ENCODE measurements at places on chromosomes 4 and X.
A peak's percentile ranks its signal among the peaks of the same experiment; 100 is the strongest.

GRCh38 chr4:103099691-103100392 lies at the start of gene BDH2:
TSS of gene BDH2 (minus strand) at chr4:103099834. CDS start at chr4:103096254, 3,580 bp downstream.
- DNase-seq, result peak; percentile 71

DNA sequence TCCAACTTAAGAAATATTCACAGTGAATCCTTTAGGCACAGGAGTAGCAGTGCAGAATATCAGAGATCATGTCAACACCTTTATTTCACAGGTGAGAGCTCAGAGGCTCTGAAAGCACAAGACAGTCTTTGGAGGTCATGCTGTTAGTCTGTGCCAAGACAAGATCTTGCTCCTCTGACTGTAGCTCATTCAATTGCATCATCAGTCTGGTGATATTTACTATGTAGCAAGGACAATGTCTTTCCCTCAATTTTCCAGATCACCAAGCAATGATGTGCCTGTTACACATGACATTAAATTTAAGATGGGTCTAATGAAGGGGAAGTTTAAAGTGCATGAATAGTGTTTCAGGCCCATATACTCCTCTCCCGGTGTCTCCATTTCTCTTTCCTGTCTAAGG lies 277.5 kb downstream of the IL15 start:
- DNase-seq, result no peak

GRCh38 chr4:146638786-146639505 lies at the start of gene POU4F2:
TSS of gene POU4F2 (plus strand) at chr4:146638893. CDS start at chr4:146639141, 248 bp downstream.
- peak; percentile 50 for DNase-seq

GRCh38 chr4:23937173-23937572 lies 47.3 kb upstream of the PPARGC1A start:
- DNase-seq, result no peak

- DNase-seq, result no peak
Measured at GRCh38 chrX:105775679-105776078, 46.7 kb upstream of the NRK start.

All from NCI-H524 (cell line).